ENCODE measurements at places on chromosomes 3 and 15. TPM values are rescaled to one million over a fixed set of nuclear protein-coding genes. Genes with fewer than 3 reads are reported as not detected.

Gene CEMIP
- 2.2 TPM for total RNA-seq

Gene MASP1
- not detected for total RNA-seq

Gene USP19
- 23.0 TPM for total RNA-seq

Gene RARB
- total RNA-seq = 10.2 TPM

Gene NOX5
- 0.30 TPM for total RNA-seq

Gene CGGBP1
- total RNA-seq = 38.6 TPM

Gene FAM227B
- 0.80 TPM for total RNA-seq
